NCI-H2227 treated with DMSO at 0.1 percent for 48 hours (cell line): ENCODE measurements at places on chromosomes 12 and 14.

DNA sequence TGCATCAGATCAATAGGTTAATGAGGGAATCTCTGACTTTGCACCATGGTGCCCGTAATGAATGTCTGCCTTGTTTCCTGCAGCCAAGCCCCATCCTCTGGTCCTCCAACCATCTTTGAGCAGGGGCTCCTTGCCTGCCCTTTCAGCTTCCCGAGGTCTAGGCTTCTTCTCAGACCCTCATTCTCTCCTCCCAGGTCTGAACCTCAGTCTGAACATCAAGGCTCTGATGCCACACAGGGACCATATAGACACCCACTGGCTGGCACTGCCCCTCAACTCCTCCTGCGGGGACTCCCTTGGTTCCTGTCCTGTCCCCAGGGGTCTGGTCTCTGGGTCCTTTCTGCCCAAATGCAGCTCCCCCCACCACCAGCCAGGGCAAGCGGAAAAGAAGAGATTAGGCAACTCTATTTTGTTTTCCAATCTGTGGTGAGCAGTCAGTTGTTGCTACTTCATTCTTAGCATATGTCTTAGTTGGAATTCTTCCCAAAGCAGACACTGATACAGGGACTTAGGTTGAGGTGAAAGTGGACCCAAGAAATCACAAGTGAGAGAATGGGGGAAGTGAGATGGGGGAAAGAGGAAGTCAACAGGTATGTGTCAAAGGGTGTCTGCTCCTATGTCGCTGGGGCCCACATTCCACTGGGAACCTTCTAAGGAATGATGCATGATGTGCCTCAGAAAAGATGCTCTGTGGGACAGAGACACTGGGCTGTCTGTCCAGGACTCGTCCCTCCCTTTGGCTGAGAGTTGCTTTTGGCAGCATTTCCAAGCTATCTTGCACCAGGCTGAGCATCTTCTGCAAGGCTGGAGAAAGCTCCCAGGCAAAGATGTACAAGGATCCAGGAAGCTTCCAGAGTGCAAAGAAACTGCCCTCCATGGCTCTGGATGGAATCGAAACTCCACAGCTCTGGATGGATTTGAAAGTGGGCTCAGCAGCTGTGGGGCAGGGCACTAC, 1096.5 kb upstream of the TMEM132C start:
- DNase-seq, result no peak

DNA sequence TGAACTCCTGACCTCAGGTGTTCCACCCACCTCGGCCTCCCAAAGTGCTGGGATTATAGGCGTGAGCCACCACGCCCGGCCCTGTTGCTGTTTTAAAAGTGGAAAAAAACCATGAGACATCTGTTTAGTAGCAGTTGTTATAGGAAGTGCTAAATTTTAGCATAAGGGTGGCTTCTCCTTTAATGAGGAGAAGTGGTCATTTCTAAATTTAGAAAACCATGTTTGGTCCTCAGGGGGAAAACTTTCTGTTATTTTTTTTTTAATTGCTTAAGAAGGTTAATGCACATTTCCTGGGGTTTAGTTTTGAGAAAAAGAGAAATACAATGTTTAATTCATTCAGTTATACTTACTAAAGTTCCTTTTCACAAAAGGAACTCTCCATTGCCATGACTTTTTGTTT, 102.1 kb downstream of the MYRFL start:
- no peak for DNase-seq

DNA sequence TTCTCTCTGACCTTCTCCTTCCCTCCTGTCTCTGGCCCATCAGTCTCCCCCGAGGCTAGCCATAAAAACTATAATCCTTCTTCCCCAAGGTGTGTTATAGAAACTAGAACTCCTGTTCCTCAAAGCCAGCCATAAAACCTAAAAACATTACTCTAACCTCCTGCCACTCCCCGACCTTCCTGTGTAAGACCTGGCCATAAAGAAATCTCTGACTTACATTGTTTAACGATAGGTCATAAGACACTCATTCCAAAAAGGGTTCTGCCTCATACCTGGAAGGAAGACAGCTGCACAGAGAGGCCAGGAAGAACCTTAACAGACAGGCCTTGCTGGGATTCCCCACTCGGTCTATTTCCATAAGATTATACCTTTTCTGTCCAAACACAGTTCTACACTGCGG, 70.9 kb upstream of the EEA1 start:
- no peak for DNase-seq

- DNase-seq, result no peak
Observed at GRCh38 chr12:27185234-27186021, 58.7 kb upstream of the STK38L start.

- DNase-seq, result no peak
Observed at GRCh38 chr14:54425537-54426274, 15.5 kb downstream of the CNIH1 start.

DNA sequence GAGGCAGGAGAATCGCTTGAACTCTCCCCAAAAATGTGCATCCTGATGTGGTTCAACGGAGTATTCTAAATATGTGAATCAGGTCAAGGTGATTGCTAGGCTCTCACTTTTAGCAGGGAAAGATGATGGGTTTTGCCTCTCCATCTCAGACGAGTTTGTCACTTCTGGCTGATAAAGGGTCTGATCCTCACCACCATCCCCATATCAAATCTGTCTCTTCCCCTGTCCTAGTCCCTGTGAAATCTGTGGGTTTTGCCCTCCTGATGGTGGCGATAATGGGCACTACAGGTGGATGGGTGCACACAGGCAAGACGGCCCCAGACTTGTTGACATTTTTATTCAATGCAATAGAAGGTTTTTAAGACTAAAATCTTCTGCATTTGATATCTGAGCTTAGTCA, 384.6 kb downstream of the GLT1D1 start:
- DNase-seq, result no peak

DNA sequence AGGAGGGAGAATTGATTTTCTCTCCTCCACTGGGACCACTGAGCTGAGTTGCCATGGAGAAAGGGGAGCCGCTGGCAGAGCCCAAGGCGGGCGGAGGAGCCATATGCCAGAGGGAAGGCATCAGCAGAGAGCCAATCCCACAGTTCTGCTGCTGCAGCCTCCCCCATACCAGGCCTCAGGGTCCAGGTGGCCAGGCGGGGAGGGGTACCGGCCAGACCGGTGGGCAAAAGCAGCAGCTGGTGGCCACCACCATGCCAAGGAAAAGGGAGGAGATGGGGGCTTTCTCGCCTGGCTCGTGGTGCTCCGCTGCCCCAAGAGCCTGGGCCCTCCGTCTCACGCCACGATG, 72.8 kb downstream of the PITPNM2 start:
- peak; percentile 44 for DNase-seq

- no peak for DNase-seq
Observed at GRCh38 chr12:52209321-52209720, 17.5 kb upstream of the KRT80 start.

DNA sequence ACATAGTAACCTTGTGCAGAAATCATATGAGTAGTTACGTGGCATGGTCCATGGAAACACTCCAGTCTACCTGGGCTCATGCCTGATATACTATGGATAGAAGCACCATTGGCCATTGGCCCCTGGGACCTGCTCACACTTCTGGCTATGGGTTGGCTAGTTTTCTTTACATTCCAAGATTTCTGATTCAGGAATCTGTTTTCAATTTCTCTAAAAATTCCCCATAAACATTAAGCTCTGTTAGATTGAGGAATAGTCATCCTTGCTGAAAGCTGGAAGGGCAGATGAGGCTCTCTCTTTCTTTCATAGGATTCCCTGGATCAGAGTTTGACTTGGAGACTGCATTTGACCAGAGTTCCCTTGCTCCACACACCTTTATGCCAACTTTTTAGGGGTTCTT, 37.3 kb upstream of the RAP1B start:
- DNase-seq, result no peak

GRCh38 chr12:43406801-43407200, 145.2 kb downstream of the ADAMTS20 start:
- DNase-seq, result no peak

GRCh38 chr12:92471551-92471950, 231.2 kb upstream of the PLEKHG7 start:
- DNase-seq, result no peak

DNA sequence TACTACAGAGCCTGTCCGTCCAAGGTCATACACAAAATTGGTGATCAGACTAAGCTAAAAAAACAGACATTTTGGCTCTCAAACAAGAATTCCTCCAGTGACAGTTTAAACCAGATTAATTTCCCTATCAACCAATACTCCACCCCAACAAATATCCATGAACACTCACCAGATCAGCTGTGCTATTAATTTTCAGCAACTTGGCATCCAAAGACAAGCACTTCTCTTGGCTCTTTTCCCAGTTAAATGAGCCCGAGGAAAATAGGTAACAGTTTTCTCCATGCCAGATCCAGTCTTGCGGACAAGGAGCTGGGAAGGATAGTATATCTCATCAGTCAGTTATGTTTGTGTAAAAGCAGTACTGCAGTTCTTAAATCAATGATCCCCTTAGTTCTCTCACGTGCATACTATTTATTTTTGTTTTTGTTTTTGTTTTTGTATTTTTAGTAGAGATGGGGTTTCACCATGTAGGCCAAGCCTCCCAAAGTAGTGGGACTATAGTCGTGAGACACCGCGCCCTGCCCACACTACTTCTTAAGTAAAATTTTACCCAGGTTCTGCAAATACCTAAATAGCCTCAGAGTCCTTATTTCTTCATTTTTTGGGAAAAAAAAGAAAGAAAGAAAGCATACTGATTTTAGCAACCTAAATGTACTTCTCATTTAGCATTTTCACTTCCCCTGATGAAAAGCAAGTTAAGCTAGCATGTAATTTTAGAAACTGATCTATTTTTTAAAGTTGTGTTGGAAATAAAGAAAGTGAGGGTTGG, 11.1 kb downstream of the OLR1 start:
- DNase-seq, result no peak

DNA sequence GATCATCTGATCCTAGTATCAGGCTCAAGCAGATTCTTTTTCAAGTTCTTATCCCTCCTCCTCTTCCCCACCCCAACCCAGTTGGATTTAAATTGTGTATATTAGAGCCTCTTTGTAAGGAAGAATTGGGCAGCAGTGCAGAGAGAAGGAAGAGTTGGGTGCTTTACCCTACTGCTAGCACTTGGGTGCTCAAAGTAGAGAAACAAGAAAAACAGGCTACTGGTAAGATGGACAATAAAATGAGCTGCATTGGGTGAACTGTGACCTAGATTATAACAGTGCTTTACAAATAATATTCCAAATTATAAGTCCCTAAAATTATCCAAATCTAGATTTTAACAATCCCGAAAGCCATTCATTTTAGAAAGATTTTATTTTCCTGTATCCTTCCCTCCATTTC, 363.4 kb upstream of the GARIN6 start:
- no peak for DNase-seq

DNA sequence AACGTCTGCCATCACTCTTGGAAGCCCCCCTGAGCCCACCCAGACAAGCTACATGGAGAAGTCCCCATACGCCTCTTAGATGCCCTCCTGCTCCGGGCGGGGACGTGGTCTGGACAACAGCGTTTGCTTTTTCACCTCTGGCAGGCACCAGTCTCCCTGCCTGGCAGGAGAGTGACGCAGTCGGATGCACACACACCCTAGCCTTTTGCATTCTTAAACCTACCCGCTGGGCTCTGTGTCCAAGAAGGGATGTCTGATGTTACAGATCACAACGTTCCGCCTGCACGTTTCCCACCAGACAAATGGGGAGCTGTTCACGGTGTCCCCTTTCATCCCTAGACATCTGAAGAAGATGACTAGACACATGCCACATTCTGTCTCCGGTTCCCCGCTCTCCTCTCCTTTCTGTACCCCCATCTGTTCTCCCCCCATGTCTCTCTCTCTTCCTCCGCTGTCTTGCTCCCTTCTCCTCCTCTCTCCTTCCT, 100.2 kb downstream of the RIMBP2 start:
- DNase-seq, result no peak
